ENCODE measurements at places on chromosomes 4 and X.

DNA sequence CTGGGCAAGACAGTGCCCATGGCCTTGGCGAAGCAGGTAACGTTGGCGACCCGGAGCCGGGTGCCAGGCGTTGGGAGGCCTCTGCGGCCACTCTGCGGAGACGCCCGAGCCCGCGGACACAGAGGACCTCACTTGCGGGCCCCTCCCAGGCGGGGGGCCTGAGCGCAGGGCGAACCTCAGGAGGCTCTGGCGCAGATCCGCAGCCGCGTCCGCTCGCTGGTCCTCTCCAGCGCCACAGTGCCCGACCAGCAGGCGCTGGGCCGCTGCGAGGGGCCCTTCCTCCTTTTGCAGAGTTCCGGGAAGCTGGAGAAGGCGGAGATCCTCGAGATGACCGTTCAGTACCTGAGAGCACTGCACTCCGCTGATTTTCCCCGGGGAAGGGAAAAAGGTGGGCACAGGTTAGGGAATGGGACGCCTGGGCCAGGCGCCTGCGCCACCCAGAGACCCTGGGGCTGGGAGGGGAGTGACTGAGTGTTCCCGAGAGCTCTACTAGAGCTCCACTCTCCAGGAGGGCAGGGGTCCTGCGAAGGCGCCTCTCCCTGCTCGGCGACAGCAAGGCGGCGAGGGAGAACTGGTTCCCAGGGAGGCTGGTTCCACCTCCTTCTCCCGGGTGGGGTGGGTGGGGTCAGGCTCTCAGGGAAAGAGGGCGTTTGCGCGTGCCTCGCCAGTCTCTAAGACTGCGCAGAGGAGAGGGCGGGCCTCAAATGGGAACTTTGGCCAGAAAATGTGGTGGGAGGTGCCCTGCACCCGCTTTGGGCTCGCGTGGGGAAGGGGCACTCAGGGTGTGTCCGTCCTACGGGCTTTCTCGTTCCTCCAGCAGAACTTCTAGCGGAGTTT, 1.4 kb downstream of the HELT start:
- no peak for DNase-seq

GRCh38 chr4:20443015-20443805, 191.5 kb downstream of the SLIT2 start:
- no peak for DNase-seq

DNA sequence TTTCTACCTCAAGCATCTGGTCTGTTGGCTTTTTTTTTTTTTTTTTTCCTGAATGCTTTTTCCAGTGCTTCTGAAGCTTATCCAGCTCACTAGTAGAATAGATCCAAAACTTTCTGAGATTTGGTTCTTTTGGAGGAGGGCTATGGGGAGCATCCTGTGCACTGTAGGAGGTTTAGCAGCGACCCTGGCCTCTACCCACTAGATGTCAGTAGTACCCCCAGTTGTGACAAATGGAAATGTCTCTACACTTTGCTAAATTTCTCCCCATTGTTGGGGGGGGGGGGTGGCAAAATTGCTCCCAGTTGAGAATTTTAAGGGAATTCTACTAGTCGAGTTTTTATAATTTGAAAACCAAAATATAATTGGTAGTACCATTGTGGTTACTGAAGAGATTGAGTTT, 23.0 kb upstream of the PPA2 start:
- no peak for DNase-seq

DNA sequence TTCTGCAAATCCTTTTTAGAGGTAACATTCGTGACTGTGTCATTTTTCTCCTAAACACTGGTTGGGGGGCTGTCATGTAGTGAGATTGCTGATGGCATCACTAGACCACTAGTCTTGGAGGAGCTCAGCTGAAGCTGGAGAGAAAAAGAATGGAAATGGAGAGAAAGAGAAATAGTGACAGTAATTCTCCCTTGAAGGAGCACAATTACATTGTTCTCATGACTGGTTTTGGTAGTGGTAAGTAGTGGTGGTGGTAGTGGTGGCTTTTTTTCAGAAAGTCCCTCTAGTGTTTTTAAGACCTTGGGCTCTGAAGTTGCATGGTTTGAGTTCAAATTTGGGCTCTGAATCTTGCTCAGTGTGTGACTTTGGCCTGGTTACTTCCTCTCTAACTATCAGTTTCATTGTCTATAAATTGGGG, 99.8 kb downstream of the LARP7 start:
- DNase-seq, result no peak

GRCh38 chr4:47561331-47561730, 76.3 kb downstream of the ATP10D start:
- DNase-seq, result no peak

DNA sequence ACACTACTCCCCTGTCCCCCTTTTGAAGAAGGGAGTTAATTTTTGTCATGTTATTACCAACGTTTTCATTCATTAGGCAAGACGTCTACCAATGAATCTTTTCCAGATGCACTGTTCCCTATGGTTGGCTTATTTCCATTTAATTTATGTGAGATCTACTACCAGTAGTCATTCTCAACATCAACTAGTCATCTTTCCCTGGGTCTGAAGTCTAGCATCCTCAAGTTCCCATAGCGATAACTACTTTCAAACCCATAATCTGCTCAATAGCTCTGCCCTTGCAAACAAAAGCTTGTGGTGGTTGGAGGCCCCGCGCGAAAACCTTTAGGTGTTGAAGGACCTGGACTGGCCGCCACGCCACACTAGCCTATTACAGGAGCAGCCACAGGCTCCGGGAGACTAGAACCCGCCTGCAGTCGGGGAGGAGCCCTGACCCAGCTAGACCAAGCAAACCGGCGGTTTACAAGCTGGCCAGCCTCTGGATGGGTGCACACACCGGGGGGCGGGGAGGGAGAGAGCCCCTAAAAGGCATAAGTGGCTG, 746 bp downstream of the PPAT start:
- DNase-seq, result no peak

DNA sequence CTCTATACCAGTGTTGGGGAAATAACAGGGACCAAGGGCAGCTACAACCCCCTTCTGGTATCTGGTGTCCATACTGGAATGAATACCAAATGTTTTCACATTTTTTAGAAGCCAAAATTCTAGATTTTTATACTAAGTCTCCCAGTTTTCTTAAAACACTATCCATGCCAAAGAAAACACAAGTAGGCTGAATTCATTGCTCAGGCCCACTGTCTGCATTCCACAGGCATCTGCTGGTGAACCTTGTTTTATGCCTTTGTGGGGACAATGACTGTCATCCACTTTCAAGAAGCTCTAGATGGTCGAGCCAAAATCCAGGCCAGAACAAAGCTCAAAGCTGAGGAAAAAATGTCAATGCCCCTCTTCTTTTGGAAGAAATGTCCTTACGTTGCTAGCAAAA, 213.4 kb upstream of the RASGEF1B start:
- no peak for DNase-seq

DNA sequence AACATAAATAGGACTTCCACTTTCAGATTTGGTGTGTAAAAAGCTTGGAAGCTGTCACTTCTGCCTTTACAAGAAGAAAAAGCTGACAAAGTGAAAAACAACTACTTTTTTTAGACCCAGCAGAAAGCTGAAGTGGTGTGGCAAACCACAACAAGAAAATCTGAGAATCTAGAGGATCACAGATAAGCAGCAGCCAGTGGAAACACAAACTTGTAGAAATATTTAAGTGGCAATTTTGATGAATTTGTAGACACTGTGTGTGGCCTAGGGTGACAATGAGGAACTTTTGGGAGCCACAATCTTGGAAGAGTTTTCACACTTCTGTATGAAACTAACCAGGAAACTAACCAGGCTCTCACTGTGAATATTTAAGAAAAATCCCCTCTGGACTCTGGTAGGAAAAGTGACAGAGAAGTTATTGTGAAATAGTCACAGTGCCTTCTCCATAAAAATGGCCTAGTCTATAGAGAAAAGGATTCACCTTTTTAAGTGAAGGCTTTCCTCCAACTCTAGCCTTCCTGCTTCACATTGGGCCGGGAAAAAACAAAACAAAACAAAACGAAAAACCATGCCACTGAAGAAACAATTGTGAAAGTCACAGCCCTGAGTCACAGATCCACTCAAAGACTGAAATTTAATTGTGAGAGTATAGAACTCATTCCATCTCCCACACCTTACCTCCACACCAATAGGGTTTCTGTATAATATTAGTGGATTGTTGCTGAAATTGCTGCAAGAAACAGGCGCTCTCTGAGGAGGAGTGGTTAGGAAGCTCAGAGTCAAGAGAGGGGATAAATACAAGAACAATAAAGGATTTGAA, 26.7 kb upstream of the GUCY1A1 start:
- no peak for DNase-seq

GRCh38 chr4:7785017-7785416, 154.6 kb downstream of the AFAP1 start:
- DNase-seq, result peak; percentile 67

GRCh38 chr4:88211473-88212252, 53.2 kb upstream of the ABCG2 start:
- DNase-seq, result no peak

- no peak for DNase-seq
These were observed 176.2 kb downstream of the CBR4 start for GRCh38 chr4:168833881-168834280.

DNA sequence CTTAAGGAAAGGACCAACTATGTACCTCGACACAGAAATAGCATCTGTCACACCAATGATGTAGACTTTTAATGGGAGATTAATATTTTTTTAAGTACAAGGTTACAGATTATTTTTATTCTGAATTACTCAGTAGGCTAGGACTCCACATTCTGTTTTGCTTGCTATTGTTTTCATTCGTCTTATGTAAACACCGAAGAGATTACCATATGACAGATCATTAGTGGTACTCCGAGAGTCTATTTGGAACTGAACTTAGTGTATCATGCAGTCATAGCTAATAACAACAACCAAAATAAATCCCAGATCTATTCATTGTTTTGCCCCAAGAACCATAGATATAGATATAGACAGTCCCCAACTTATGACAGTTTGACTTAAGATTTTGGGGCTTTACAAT, 139.7 kb upstream of the SPRY1 start:
- no peak for DNase-seq

GRCh38 chrX:100377826-100378225, 32.2 kb downstream of the PCDH19 start:
- no peak for DNase-seq

DNA sequence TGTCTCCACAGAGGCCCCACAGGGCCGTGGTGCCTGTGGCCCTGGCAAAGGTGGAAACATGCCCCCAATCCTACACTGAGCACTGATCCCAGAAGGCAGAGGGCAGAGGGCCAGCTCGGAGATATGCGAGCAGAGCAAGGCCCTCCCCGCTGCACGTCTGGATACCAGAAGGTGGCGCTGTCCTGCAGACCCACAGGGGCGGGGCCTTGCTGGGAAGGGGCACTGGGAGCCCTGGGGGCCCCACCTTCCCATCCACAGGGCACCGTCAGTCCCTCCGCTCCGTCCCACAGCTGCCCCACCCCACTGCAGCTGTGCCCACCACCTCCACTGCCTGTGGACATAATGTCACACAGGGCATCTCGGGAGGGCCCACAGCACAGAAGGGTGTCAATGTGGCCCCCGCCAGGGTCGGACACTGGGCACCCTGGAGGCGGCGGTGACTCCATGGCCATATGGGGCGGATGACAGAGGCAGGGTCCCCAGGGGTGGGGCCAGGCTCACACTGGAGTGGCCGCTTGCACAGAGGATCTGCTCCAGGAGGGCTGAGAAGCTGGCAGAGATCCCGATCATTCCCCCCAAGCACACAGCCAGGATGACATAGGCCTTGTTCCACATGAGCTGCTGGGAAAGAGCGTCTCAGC, 4.8 kb downstream of the SLC49A3 start:
- DNase-seq, result no peak

DNA sequence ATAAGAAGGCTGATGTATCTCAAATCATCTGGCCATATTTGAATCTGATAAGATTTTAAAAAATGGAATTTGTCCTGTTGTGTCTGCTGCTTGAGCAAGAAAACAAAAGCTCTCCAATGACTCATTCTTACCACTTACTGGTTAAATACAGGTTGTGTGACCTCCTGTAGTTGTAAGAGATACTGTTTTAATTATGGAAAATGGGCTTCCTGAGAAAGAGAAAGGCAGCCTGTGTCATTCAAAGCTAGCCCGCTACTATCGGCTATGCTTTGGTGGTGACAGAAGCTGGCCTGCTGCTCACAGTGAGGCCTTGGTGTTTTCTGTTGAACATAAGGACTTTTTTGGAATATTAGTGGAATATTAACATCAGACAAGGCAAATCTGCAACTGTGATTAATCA, 1722.1 kb upstream of the PCDH10 start:
- DNase-seq, result no peak

- no peak for DNase-seq
These were observed 32.7 kb upstream of the LIMCH1 start for GRCh38 chr4:41505161-41505661.

- no peak for DNase-seq
These were observed 1661.6 kb upstream of the PCDH7 start for GRCh38 chr4:29058531-29058930.

DNA sequence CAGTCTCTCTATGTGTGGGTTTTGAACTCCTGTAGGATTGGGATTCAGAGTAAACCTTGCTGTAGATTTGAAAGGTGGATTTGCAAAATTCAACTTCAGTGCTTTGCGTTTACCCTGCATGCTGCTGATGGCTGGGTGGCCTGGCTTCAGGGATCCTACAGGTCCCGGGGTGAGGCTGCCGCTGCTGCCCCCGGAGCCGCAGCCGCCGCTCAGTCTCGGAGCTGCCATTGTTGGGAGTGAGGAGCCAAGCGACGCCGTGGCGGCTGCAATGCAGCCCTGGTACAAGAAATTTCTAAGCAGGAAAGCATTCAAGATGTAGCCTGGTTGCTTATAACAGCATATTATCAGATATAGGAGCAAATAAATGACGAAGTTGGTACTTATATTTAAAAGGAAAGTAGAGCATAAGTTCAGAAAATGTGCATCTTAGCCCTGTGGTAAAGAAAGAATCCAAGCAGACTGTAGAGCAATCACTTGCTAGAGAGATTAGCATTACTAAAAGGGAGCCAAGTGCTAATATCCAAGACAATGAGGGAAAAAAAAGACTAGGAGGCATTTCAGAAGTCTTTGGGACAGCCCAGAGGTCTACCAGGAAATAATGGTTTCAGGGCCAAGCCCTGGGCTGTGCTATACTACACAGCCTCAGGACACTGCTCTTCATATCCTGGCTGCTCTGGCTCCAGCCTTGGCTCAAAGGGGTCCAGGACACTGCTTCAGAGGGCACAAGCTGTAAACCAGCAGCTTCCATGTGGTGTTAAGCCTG, 36.9 kb upstream of the CHIC1 start:
- no peak for DNase-seq

Measured in cardiac septum (tissue), 1 donor.